ENCODE measurements at places on chromosomes 11 and 22.

DNA sequence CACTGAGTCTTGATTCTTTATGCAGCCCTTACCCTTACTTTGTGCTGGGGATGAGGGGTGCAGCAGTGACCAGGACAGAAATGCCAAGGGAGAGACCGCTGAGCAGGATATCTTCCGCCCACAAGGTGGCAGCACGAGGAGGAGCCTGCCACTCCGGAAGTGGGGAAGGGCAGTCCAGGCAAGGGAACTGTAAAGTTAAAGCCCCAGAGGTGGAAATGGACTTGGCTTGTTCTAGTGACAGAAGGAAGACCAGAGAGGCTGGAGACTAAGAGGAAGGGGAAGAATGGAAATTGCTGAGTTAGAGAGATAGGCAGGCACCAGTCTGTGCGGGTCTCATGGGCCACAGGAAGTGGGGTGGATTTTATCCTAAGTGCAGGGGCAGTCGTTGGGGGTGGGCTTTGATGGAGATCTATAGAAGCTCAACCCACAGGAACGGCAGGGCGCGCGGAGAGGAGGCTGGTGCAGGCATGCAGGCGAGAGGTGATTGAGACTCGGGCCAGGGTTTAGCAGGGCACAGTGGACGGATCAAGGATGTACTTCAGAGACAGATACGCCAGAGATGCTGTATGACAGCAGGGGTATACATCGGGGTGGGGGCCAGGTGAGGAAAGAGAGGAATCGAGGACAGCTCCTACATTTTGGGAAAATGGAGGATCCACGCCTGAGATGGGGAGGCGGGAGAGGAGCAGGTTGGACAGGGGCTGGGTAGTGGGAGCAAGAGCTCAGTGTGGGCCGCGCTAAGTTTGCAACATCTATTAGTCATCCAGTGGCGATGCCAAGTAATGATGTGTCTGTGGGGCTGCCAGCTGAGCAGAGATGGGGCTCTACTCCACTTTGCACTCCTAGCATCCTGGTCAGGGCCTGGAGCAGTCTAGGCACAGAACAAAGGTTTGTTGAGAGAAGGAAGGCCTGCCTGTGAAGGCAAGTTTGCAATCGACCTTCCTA is 3.3 kb upstream of the GRK2 start:
- DNase-seq, result peak; percentile 54

- no peak for DNase-seq
Observed at GRCh38 chr22:20526628-20527355, 19.4 kb downstream of the MED15 start.

GRCh38 chr22:47043835-47044721 is 281.6 kb downstream of the TBC1D22A start:
- no peak for DNase-seq

DNA sequence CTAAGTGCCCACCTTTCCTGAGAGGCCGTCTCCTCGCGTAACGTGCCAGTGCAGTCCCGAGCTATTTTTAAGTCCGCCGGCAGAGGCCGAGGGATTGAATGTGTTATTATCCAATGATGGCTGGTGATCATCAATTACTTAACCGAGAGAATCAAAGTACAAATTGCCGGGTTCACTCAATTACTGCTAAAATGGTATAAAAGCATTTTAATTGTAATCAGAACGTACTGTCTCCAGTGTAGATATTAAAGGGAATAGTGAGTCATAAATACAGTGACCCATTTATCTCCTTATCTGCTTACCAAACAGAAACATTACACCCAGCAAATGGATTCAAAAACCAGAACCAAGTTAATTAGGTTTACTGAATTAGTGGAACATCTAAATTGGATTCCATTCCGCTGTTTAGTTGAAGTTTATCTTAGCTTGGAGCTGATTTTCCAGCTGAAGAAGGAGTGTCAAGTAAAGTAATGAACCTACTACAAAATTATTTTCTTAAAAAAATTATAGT is 334.9 kb downstream of the BRD1 start:
- no peak for DNase-seq

DNA sequence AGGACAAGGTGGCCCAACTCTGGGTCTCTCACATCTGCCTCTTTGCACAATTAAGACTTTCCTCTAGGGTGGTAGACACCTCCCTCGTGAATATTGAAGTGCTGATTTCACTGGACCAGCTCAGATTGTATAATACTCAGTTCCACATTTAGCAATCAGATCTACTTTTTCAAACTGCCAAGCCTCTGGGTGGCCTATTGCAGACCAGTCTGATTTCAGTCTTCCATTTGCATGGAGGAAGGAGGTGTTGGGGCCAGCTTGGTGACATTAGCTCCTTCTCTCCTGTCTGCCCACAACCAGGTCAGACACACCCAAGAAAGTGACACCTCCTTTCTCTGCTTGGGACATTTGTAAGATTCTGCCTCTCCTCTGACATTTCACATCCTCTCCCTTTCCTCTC is 78.2 kb downstream of the PPFIBP2 start:
- DNase-seq, result no peak

- DNase-seq, result no peak
Observed at GRCh38 chr11:1920128-1920908, 815 bp downstream of the TNNT3 start.

All from GOT3 (cell line).